ENCODE measurements at places on chromosomes 7 and 10.

DNA sequence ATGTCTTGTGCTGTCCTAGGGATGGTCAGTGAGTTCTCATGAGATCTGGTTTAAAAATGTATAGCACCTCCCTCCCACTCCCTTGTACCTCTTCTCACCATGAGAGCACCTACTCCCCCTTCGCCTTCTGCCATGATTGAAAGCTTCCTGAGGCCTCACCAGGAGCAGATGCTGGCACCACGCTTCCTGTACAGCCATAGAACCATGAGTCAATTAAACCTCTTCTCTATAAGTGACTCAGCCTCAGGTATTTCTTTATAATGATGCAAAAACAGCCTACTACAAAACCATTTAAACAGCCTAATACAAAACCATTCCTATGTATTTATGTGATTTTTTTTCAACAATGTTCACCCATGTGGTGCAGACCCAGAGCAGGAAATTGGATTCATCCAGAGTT is 32.0 kb downstream of the KDM7A start:
- H3K27ac ChIP-seq = no peak overlapping the region
- DNase-seq = no peak
- H3K4me1 ChIP-seq = no peaks in the 10 kb centered on the region
- no peaks in the 10 kb centered on the region for H3K27me3 ChIP-seq

DNA sequence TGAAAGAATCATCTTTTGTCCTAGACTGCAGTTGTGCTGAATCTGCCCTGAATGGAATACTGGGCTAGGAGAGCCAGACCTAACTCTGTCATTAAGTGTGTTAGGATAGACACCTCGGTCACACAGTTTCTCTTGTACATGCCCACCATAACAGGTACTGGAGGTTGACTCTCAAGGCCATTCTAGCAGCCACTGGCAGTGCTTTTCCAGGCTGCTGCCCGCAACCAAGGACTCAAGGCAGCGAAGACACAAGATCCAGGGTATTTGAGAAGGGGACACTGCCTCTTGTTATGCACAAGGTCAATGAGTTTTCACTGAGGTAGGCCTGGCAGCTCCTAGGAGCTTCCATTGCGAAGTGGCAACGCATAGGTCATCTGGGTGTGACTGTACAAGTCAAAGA is 70.6 kb upstream of the ZNF746 start:
- H3K27me3 ChIP-seq = no peaks in the 10 kb centered on the region
- no peak overlapping the region for H3K4me3 ChIP-seq
- H3K4me1 ChIP-seq = no peaks in the 10 kb centered on the region
- H3K36me3 ChIP-seq = no peaks in the 10 kb centered on the region
- H3K27ac ChIP-seq = no peak overlapping the region

- H3K36me3 ChIP-seq = no peaks in the 10 kb centered on the region
- no peak overlapping the region for H3K27ac ChIP-seq
- no peaks in the 10 kb centered on the region for H3K4me1 ChIP-seq
These were observed 10.2 kb upstream of the CUL1 start for GRCh38 chr7:148688526-148688925.

- no peak overlapping the region for H3K4me3 ChIP-seq
- no peaks in the 10 kb centered on the region for H3K4me1 ChIP-seq
- no peaks in the 10 kb centered on the region for H3K36me3 ChIP-seq
These were observed 21.3 kb upstream of the HSPB1 start for GRCh38 chr7:76281006-76281705.

GRCh38 chr10:96268341-96268909 is 2.9 kb downstream of the BLNK start:
- H3K36me3 ChIP-seq = no peaks in the 10 kb centered on the region
- DNase-seq = no peak
- peaks cover 45% of the 10 kb centered on the region for H3K4me1 ChIP-seq
- H3K4me3 ChIP-seq = no peak overlapping the region
- H3K27ac ChIP-seq = no peak overlapping the region
- no peaks in the 10 kb centered on the region for H3K27me3 ChIP-seq

GRCh38 chr10:110695539-110695886 is 51.4 kb downstream of the RBM20 start:
- no peaks in the 10 kb centered on the region for H3K36me3 ChIP-seq
- no peaks in the 10 kb centered on the region for H3K27me3 ChIP-seq
- DNase-seq = no peak
- H3K4me3 ChIP-seq = no peak overlapping the region
- peaks cover 4% of the 10 kb centered on the region for H3K4me1 ChIP-seq
- H3K27ac ChIP-seq = no peak overlapping the region

Measured in thyroid gland (tissue), 4 donors.